ENCODE measurements at places on chromosomes 6 and 20. TPM values are rescaled to one million over a fixed set of nuclear protein-coding genes. Genes with fewer than 3 reads are reported as not detected.

DNA sequence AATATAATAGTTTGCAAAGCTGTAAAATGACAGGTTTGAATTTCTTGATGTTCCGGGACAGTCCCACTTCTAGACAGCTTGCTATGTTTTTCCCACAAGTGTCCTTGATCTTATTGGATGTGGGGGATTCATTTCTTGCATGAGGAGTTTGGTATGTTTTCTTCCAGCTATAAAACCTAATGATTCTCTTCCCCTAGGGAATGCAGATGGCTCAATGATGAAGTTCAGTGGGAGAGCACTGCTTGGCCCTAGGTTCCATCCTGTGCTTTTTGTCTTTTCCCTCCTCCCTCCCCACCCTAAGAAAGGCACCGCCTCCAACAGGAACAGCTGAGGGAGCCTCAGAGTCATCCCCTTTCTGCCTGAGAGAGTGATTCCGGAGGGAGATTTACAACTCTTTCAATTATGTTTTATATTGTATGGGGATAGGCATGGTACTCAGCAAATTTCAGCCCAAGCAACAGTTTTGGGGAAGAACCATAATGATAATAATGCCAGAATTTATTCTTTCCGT, 149.2 kb downstream of the PHACTR1 start:
- no peak overlapping the region for H3K27ac ChIP-seq
- no peaks in the 10 kb centered on the region for H3K36me3 ChIP-seq
- DNase-seq, result no peak
- no peak overlapping the region for H3K4me3 ChIP-seq

DNA sequence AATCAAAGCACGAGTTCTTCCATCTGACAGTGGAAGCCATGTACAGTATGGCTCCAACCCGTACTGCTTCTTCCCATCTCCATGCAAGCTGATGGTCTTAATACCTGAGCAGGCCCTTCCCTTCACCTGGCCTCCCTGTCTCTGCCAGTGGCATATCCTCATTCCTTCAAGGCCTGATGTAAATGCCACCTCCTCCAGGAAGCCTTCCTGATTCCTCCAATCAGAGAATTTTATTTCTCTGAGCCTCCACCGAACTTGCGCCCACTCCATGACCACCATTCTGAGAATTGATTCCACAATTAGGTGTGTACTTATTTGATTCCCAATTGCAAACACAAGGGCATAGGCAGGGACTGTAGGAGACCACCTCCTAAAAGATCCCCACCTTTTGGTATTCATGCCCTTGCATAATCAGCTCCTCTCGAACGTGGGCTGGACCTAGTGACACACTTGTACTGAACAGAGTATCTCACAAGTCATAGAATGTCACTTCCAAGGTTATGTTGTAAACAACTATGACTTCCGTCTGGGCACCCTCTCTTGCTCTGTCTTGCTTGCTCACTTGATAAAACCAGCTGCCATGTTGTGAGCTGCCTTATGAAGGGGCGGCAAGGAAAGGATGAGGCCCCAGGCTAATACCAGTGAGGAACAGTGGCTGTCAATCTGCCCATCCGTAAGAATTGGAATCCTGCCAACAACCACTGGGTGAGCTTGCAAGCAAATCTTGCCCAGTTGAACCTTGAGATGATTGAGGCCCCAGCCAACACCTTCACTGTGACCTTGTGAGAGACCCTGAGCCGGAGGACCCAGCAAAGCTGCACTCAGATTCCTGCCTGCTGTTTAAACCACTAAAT, 38.8 kb downstream of the CPNE5 start:
- H3K4me3 ChIP-seq, result no peak overlapping the region
- no peaks in the 10 kb centered on the region for H3K4me1 ChIP-seq
- no peak for DNase-seq
- H3K27ac ChIP-seq, result no peak overlapping the region

DNA sequence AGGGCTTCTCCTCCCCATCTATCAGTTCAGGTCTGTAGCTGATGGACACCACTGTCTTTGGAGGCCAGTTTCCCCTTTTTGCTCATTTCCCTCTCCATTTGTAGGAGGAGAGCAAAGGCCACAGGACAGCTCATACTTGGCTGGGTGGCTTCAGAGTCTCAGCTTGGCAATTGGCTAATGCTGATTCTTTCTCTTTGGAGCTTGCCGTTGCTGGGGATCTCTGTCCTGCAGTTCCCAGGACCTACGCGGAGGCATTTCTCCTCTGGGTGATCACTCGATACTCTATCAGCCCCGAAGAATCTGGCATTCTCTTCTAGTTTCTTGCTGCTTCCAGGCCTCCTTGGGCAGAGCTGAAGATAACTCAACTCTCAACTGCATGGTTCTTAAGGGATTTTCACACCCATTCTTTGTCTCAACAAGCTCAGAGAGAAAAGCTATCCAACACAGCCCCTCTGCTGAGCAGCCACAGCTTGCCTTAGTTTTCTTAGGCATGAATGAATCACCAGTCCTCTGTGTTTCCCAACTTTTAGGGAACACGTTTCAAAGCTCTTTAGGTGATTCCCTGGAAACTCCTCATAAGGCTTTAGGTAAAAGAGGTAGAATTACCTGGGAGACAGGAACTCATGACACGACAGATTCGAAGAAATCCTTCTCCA, 19.2 kb upstream of the SSR1 start:
- H3K36me3 ChIP-seq, result no peaks in the 10 kb centered on the region
- H3K27me3 ChIP-seq, result no peaks in the 10 kb centered on the region
- no peak for DNase-seq

- no peaks in the 10 kb centered on the region for H3K27me3 ChIP-seq
- H3K27ac ChIP-seq, result no peak overlapping the region
- no peak for DNase-seq
- no peaks in the 10 kb centered on the region for H3K36me3 ChIP-seq
- H3K4me1 ChIP-seq, result peaks cover 2% of the 10 kb centered on the region
Measured at GRCh38 chr6:131073577-131073976, 10.5 kb upstream of the EPB41L2 start.

Gene LRFN2
- not detected for total RNA-seq

Data from activated naive CD8-positive, alpha-beta T cell treated with anti-CD3 and anti-CD28 coated beads for 36 hours (primary cell).